HepG2 (cell line): ENCODE measurements at places on chromosomes 16 and 17.
A peak's percentile ranks its signal among the peaks of the same experiment; 100 is the strongest.

DNA sequence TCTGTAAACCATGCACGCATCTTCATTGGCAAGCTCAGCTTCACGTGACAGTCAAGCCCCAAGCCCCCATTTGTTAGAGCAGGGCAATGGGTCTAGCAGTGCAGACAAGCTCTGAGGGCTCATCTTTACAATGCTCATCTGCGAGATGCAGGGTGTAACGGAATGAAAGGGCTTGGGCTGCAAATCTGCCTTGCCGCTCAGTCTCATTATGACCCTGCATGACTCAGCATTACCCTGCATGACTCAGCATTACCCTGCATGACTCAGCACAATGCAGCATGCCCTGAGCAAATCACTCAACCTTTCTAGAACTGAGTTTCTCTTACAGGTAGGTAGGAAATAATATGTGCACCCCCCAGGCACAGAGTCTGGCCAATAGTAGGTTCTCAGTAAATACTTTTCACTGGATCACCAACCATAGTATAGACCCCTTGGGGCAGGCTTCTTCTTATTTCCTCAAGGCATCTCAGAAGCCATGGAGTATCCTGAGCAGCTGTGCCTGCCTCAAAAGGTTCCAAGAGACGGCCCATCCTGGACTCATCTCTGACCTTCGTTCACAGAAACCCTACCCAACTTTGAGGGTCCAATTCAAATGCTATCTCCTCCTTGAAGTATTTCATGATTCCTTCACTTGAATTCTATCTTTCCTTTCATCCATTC lies 391.3 kb upstream of the CDH5 start:
- no peak for DNase-seq

DNA sequence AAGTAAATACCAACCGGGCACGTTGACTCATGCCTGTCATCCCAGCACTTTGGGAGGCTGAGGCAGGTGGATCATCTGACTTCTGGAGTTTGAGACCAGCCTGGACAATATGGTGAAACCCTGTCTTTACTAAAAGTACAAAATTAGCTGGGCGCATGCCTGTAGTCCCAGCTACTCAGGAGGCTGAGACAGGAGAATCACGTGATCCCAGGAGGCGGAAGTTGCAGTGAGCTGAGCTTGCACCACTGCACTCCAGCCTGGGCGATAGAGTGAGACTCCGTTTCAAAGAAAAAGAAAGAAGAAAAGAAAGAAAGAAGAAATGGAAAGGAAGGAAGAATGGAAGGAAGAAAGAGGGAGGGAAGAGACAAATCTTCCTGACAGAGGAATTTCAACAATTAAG lies 108.7 kb downstream of the AHSP start:
- DNase-seq = no peak

DNA sequence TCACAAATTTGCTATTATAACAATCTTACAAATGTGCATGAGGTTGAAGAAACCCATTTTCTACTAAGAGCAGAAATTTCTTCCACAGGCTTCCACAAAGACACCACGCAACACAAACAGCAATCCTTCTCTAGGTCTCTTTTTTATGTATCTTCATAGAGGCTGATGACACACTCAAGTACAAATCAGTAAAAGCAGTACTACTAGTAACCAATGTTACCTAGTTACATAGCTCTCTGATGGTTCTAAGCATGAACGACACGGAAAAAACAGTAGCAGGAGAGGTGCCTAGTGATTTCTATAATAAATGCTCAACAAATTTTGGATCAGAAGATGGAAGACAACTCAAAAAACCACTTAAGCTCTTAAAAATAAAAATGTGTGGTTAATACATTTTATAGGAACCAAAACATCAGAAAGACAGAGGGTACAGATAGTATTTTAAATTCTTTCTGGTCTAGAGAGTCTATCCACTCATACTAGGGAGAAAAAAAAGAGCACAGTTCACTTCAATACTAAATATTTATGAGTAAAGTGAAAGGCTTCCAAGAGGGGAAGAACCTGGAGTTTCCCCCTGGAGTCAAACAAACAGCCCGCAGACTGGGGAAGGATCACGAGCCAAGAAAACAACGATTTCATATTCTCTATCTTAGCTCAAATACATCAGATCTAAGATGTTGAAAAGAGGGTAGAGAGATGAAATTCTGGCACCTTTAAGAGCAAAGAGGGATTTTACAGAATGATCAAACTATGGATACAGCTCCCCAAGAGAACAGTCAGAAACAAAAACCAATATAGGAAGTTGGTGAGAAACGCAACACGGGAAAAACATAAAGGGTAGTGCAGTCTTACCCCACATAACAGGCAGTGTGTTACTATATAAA lies 40.2 kb downstream of the SMG6 start:
- no peak for DNase-seq

DNA sequence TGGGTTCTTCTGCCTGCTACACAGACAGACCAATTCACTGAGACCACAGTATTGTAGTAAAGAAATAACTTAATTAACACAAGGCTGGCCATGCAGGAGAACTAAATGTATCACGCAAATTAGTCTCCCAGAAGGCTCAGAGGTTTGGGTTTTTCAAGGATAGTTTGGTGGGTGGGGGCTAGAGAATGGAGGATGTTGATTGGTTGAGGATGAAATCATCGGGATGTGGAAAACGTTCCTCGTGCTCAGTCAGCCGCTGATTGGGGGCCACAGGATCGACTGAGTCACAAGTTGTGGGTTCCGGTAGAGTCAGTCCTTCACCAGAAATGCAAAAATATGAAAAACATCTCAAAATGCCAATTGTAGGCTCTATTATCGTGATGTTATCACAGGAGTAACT lies 18.7 kb downstream of the RHOT1 start:
- no peak for DNase-seq

GRCh38 chr17:5892921-5893675 lies 177.1 kb upstream of the WSCD1 start:
- no peak for DNase-seq

DNA sequence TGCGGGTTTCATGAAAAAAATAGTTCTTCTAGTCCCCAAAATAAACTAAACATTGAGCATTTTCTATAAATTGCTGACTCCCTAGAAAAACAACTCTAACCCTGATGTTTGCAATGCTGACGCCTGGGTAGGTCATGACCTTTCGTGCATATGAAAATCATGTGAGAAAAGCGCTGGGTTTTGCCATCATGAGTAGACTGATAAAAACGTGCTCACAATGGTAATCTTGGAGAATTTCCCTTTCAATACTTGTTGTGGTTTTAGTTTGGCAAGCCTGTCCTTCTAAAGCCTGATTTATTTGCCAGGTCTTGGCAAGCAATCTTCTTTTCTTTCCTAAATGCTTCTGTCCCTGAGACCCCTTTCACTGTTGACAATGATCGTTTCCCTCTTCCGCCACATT lies 4.0 kb upstream of the CLEC10A start:
- DNase-seq = no peak

DNA sequence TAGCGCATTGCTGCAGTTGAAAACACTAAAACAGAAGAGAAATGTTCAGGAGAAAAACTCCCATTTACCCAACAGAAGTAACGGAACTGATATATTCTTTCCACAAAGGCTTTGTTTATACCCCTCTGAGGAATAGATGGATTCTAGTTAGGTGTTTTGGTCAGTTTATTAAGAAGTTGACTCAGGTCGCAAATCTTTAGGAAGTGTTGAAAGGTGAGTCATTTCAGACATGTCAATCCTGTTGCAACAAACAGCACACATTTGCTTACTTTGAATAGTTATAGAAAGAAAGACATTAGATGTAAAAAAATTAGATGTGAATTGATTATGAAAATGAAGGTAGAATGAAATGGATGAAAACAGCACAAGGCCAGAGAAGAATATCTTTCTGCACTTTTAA lies 941.0 kb downstream of the KCNJ2 start:
- DNase-seq = no peak

- peak; percentile 89 for DNase-seq
These were observed at the start of gene PRPSAP2 for GRCh38 chr17:18857864-18858566. TSS of gene PRPSAP2 (plus strand) at chr17:18858131. CDS start at chr17:18865834, 7,703 bp downstream.

DNA sequence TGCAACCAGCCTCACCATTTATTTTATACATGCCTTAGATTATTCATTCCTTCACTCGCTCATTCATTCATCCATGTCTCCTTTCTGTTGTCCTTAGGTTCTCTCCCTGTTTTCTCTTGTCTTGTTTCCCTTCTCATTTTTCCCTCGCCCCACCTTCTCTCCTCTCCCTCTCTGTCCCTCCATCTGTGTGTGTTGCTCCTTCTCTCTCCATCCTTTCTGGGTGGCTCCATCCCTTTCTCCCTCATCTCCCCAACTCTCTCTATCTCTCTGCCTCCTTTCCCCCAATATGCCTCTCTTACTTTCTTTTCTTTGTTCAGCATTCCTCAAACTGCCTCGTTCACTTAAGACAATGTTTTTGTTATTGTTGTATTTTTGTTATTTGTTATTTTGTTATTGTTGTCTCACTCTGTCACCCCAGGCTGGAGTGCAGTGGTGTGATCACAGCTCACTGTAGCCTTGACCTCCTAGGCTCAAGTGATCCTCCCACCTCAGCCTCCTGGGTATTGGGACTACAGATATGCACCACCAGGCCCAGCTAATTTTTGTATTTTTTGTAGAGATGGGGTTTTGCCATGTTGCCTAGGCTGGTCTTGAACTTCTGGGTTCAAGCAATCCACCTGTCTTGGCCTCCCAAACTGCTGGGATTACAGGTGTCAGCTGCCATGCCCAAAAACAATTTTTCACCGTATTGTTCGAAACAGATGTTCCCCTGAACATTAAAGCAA lies 14.4 kb downstream of the SOCS1 start:
- DNase-seq = no peak

- DNase-seq = no peak
These were observed 3.5 kb downstream of the MARVELD3 start for GRCh38 chr16:71629278-71630016.

DNA sequence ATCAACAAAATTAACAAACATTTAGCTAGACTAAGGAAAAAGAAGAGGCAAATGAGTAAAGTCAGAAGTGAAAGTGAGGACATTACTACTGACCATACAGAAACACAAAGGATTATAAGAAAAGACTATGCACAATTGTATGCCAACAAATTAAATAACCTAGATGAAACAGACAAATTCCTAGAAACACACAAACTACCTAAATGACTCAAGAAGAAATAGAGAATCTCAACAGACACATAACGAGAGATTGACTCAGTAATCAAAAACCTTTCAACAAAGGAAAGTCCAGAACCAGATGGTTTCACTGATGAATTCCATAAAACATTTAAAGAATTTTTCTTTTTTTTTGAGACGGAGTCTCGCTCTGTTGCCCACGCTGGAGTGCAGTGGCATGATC lies 35.7 kb upstream of the MYLK3 start:
- no peak for DNase-seq

DNA sequence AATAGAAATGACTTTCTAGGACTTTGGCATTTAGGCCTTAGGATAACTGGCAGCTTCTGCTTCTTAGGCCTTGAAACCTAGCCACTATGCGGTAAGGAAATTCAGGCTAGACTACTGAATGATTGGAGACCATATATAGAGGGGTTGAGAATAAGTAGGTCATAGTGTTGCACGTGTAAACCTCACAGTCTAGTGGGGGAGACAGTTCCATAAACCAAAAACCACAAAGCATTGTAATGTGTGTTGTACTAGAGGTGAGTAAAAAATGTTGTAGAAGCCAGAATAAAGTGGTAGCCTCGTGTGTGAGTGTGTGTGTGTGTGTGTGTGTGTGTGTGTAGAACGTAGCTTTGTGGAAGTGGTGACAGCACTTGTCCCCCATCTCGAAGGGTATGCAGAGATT lies 188.5 kb downstream of the MAP2K6 start:
- DNase-seq = no peak

- DNase-seq = no peak
These were observed 64.5 kb downstream of the ASIC2 start for GRCh38 chr17:33228548-33228947.

DNA sequence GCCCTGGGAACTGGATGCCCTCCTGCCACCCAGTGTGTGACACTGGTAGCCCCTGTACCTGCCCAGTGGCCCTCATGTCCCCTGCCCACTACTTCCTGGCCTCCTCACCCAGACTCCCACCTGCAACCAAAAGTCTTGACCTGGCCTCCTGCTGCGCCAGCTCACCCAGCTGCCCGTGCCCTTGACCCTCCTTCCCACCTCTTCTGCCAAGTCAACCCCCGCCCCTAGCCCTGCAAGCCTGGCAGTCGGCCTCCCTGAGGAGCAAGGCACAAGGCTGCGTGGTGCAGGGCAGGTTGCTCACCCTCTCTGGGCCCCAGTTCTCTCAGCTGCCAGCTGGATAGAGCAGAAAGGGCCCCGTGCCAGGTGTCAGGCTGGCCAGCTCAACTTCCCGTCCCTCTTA lies 12.3 kb upstream of the FAM83G start:
- DNase-seq = no peak

GRCh38 chr17:5830921-5831320 lies 239.3 kb upstream of the WSCD1 start:
- no peak for DNase-seq

DNA sequence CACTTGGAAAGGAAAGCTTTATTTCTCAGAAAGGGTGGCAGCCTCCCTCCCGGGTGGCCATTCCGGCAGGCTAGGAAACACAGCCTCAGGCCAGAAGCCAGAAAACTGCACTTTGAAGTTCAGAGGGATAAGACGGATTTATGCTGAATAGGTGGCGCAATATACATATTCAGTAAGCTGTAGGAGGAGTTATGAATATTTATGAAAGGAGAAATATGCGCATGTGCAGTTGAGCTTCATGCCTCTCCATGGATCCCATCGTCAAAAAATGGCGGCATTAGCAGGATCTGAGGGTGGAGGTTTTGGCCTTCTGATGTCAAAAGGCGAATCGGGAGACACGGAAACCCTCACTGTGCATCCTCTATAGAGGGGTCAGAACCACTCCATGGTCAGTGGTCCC lies 82.3 kb downstream of the KATNIP start:
- no peak for DNase-seq
